ENCODE measurements at places on chromosomes 16 and 17.

GRCh38 chr16:53745753-53746266 is 41.9 kb downstream of the FTO start:
- peak; percentile 24 for DNase-seq

GRCh38 chr16:24999856-25000461 is 15.2 kb downstream of the ARHGAP17 start:
- DNase-seq = no peak

GRCh38 chr16:85436207-85436606 is 176.9 kb upstream of the GSE1 start:
- no peak for DNase-seq

GRCh38 chr16:81778861-81779535 is at the start of gene PLCG2:
Gene PLCG2 (plus strand): TSS chr16:81779291. CDS start chr16:81785990, 6,699 bp downstream.
- DNase-seq = peak; percentile 54

DNA sequence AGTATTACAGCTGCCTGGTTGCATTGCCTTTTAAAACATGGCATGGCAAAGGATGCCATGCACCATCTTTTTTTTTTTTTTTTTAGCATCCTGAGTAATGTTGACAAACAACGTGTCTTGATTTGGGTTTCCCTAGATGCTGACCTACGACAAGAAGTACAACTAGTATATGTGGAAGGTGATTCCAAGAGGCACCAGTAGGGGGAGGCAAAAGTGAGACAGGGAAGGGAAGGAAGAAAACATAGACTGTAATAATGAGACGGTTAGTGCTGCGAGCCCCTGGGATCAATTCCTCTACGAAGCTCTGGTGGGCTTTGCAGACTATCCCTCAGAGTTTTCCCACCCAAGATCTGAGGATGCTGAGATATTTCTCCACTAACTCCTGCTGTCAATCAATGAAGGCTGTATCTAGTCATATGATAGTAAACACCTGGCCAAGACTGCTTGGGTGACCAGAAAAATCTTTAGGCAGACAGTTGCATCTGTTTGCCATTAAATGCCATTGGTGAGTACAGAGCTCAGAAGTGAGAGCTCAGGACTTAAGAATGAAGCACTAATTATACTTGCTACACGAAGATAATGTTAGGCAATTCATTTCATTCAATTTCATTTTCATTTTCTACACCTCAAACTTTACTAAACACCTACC is 458.6 kb upstream of the GOT2 start:
- peak; percentile 63 for DNase-seq

- DNase-seq = peak; percentile 55
Observed at GRCh38 chr16:4515611-4516233, 22.9 kb downstream of the CDIP1 start.

GRCh38 chr17:55295411-55296170 is 30.8 kb downstream of the HLF start:
- peak; percentile 75 for DNase-seq

- no peak for DNase-seq
Observed at GRCh38 chr17:36939802-36940312, 2.6 kb downstream of the LHX1 start.

DNA sequence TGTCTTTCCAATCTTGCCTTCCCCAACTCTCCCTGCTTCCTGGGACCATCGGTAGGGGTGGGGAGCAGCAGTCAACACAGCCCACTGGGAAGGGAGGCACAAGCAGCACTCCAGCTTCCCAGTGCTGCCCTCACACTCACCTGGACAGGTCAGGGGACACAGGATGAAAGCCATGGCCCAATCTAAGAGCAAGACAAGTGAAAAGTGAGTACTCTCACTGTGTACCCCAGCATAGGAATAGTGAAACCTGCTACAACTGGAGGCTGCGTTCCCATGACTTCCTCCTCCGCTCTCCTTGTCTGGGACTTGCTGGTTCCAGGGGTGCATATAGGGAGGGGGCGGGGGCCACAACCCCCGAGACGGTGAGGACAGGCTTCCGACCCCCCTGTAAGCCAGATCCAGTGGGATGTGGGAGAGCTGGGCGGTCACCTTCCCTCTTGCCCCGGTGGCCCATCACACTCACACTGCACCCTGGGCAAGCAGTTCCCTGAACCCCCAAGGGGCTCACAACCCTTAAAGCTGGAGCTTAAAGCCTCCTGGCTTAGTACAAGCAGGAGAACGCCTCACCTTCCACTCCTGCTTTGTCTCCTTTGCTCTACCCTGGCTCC is 29.5 kb upstream of the SLC25A19 start:
- no peak for DNase-seq

DNA sequence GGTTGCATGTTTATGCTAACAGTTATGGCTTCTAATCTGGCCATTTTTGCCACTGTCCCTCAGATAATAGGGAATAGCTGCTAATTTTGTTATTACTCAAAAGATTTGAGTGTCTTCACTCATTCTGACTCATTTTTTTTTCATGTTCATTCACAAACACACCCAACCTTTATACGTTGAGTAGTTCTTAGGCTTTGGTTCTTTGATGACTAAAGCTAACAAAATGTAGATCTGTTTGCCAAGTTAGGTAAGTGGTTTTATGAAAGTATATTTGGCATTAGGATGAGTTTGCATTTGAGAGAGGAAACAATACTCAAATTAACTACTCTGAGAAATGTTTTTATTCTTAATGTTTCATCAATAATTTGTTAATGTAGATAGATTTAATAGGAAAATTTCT is 3.6 kb downstream of the MAP2K4 start:
- no peak for DNase-seq

- DNase-seq = no peak
Observed at GRCh38 chr17:66695098-66695497, 139.8 kb upstream of the CACNG5 start.

- DNase-seq = peak; percentile 55
Observed at GRCh38 chr17:36008998-36009665, 7.8 kb upstream of the CCL15 start.

- no peak for DNase-seq
Observed at GRCh38 chr17:59094861-59095530, 11.7 kb downstream of the TRIM37 start.

DNA sequence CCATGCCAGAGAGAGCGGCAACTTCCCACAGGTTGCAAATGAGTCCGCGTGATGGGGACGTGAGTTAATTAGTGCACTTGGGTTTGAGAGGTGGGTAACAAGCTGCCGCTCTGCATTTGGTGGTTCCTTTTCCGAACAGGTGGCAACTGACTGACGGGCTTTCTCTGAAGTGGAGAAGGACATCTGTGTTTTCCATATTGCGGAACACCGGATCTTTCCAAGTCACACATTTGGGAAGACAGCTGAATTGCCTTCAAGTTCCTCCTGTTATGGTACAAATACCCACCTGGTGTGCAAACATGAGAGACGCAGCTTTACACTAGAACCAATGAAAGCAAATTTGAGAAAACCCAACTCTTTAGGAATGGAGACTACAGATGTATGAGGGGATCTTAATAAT is 451.3 kb upstream of the ZFHX3 start:
- no peak for DNase-seq

DNA sequence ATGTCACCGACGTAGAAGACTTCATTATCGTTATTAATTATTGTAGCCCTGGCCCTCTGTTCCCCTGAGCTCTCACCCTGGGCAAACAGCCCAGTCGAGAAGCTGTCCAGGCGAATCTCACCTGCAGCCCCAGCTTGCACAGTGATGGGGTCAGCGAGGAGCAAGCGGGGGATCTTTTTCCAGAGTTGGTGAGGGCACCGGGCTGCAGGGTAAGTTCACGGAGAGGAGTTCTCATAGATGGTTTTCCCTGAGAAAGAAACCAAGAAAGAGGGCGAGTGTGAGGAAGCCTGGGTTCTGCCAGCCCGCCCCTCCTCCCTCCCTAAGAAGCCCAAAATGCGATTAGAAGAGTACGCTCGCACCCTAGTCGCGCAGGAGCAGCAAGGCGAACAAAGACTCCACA is 436 bp downstream of the SPAG5 start:
- no peak for DNase-seq

GRCh38 chr16:13634959-13635358 is 285.0 kb upstream of the ERCC4 start:
- DNase-seq = no peak

DNA sequence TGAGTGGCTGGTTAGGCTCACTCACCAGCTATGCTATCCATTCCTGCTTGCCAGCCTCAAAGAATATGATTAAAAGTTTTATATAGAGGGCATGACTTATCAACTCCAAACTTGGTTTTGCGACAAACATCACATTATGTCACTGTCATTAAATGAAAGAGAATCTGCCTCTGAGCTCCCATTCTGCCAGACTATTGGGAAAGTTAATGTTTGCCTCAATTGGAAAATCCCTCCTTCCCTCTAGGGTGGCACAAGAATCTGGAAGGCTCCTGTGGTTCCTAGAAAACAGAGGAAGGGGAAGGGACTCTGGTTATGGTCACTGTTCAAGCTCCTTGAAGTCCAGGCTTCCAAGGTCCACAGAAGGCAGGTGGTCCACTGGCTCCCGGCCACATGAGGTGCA is 50.5 kb upstream of the TEX2 start:
- no peak for DNase-seq

- DNase-seq = no peak
Observed at GRCh38 chr16:29825145-29826044, 5.1 kb downstream of the MVP start.

DNA sequence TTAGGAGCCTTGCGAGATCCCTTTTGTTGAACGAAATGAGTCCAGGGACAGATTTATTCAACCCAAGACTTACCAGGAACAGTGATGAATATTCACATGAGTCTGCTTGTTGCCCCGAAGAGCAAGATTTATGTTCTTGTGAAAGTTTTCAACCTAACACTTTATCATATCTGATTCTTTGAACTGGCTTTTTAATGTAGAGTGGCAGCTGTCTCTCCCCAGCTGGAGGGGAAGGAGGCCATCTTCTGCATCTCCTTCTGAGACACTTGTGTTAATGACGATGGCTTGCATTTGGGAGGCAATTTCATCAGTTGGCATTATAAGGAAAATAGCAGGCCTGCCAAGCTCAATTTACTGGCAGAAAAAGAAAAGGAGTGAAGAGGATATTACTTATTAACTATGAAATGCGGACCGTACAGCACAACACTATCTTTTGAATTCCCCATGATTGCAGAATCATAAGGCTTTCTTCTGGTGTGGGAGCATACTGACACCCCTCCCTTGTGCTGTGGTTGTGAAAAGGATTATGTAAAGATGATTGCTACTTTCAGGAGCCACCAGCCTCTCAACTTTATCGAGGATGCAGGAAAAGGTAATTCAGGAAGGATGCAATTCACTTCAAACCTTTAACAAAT is 35.7 kb downstream of the SMARCE1 start:
- no peak for DNase-seq

DNA sequence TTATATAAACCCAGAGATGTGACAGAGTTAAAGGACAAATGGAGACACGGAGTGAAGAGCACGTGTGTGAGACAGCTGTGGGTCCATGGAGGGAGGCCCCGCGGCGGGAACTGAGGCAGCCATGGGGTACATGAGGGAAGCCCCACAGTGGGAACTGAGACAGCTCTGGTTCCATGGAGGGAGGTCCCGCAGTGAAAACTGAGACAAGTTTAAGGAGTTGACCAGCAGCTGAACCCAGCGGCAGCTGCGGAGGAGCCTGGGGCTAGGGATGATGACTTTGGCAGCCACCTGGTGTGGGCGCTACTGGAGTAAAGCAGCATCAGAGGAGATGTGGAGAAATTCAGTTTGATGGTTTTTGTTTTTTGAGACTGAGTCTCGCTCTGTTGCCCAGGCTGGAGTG is 185.1 kb downstream of the RPTOR start:
- DNase-seq = no peak

DNA sequence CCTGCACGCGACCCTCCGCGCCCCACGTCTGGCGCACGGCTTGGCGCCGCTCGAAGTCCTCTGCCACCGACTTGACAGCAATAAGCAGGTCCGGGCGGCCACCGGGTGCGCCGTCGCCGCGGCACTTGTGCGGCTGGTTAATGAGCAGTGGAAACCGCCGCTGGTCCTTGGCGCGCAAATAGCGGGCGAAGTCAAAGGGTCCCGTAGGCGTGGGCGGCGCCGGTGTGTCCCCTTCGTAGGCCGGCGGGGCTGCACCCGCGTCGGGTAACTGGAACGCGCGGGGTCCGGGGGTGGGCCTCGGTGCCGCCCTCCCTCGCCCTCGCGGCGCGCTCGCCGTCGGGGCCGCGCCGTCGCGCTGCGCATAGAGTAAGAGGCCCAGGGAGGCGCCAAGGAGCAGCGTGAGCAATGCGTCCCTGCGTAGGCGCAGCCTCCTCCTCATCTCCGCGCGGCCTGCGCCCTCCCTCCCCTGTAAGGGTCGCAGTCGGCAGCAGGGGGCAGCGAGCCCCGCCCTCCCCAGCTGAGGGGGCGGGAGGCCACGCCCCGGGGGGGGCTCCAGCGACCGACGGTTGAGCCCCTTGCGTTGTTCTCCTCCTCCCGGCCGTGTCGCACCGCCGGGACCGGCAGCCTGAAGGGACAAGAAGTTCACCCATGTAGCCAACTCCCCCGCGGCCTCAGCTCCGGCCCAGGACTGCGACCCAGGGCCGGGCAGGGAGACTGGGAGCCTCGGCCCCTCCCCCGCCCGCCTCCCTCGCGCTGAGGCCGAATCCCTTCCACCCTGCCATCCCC is 558 bp downstream of the B3GNT9 start:
- no peak for DNase-seq

- peak; percentile 99 for DNase-seq
Observed at GRCh38 chr17:82098169-82098938, at the start of gene FASN. Gene FASN (minus strand): TSS chr17:82098236. CDS start chr17:82096445, 1,791 bp downstream.

GRCh38 chr17:56934280-56934679 is 20.4 kb upstream of the TRIM25 start:
- no peak for DNase-seq

GRCh38 chr17:27539152-27539551 is 82.9 kb downstream of the KSR1 start:
- DNase-seq = no peak

GRCh38 chr16:717450-718245 is 2.7 kb downstream of the METRN start:
- no peak for DNase-seq

DNA sequence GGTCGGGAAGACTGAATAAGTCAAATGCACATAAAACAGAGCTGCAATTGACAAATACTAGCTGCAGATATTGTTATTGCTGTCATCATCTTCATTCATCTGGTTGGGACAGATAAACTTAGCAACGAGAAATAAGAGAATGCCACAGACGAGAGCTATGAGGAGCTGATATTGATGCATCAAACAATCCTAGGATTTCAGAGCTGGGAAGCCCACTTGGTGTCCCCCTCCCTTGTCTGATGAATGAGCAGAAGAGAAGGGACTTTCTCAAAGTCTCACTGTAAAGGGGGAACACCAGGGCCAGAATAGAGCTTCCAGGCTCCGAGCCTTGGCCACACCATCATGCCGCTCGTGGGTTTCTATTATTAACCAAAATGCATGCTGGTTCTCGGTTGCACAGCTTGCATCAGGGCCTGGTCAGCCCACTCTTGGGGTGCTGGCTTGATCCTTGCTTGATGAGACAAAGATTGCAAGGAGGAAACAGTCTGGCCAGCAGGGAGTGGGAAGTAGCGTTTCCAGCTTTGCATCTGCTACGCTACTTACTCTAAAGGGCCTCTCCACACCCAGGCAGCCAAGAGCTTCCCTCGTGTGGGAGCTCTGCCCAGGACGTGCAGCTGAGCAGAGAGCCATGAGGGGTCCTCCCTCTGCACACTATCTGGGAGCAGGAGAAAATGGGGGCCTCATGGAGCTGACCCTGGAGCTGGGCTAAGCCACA is 28.4 kb upstream of the EMP2 start:
- no peak for DNase-seq

- DNase-seq = no peak
Observed at GRCh38 chr17:78278139-78278741, 46.8 kb downstream of the TMEM235 start.

- DNase-seq = no peak
Observed at GRCh38 chr17:39960524-39961041, 2.2 kb upstream of the GSDMA start.

GRCh38 chr17:69336996-69337395 is 10.1 kb upstream of the ABCA5 start:
- DNase-seq = no peak

Measured in SK-MEL-5 (cell line).